ENCODE measurements at places on chromosomes 1 and 21. TPM values are rescaled to one million over a fixed set of nuclear protein-coding genes. Genes with fewer than 3 reads are reported as not detected.
A peak's percentile ranks its signal among the peaks of the same experiment; 100 is the strongest.

The ABCA4 gene
- total RNA-seq, result 0.68 TPM

DNA sequence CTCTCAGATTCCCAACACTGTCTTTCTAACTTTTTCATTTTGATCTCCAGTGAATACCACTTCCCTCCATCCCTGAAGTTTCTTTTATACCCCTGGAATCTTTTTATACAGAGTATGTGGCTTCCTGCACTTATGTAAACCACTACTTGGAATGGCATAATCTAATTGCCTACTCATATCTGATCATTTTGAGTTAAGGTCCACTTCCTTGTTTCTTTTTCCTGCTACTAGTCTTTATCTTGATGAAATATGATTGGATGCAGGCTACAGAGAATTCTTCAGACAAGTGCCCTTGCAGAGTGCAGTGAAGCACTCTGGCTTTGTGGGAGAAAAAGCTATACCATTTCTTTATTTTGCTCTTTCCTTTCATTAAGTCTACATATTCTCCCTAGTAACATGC lies 325.3 kb upstream of the ADAMTS5 start:
- DNase-seq, result no peak

GRCh38 chr1:181128592-181129497 lies 40.3 kb downstream of the IER5 start:
- peak; percentile 42 for DNase-seq

DNA sequence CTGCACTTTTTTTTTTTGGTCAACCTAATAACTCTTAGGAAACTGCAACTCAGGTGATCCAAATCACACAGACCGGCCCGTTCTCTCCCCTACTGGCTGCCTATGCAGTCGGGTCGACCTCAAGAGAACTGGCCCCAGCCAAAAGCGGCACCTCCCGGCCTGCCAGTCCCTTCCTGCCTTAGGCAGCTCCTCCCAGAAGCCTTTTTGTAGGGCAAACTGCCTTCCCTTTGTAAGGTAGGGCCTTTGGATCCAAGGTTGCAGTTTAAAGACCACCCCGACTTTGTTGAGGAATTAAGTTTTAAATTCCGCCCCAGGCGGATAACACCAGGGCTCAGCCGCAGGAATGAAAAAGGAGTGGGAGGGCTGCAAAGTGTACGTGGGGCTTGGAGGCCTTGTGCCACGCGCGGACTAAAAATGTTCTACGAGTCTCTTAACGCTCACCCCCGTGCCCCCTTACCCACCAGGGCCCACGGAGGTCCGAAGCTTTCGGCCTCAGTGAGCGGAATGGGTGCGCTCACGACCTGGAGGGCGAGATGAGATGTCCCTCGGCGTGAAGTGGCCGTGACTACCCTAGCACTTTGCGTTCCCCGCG lies 642 bp upstream of the ST3GAL3 start:
- peak; percentile 31 for DNase-seq

DNA sequence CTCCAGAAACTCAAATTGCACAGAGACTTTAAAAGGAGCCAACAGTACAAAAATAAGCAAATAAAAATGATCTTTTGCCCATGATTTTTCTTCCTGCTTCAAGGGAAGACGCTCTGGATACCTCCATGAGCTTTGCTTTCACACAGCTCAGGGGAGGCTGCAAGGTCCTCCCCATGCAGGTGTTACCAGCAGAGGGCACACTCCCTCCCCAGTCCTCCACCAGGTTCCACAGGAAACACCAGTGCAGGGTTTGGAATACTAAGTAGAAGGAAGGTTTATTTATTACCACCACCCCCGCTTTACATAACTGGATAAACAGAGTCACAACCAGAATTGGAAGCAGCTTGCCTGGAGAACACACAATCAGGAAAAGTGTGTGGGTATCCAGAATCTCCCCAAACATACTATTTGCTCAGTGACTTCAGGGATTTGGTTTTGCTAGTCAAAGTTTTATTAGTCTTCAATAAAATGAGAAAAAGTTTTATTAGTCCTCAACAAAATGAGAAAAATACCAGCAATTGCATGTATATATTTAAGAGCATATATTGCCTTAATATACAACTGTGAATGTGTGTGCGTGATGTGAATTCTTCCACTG lies 37.3 kb downstream of the HSD3B1 start:
- no peak for DNase-seq

The PLA2G2F gene
- not detected for total RNA-seq

The PPIAL4G gene
- not detected for total RNA-seq

DNA sequence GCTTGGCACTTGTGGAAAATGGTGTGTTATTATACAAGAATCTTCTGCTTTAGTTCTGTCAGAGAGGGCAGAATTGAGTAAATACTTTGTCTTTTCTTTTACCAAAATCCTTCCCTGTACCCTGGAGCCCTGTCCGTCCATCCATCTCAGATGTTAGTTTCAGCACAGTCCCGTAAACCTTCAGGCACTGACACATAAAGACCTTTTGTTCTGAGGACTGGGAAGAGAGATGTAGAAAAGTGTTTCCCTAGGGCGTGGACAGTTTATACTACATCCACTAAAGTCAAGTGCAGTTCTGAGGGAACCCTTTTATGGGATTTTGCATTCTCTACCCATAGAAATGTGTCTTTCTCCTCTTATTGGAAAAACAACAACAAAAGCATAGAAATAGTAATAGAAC lies 162.4 kb downstream of the PDE4B start:
- DNase-seq, result no peak

- DNase-seq, result peak; percentile 71
Observed at GRCh38 chr1:48823168-48823567, 46.5 kb upstream of the BEND5 start.

DNA sequence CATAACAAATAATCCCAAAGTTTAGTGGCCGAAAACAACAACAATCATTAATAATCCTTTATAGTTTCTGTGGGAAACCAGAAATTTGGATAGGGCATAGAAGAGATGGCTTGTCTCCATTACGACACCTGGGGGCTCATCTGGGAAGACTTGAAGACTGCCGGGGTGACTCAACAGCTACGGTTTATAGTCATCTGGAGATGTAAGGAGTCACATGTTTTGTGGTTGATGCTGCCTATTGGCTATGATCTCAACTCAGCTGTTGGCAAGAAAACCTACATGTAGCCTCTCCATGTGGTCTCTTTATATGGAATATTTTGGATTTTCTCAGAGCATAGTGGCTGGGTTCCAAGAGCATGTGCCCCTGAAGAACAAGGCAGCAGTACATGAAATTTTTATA lies 29.3 kb upstream of the TSPAN2 start:
- no peak for DNase-seq

DNA sequence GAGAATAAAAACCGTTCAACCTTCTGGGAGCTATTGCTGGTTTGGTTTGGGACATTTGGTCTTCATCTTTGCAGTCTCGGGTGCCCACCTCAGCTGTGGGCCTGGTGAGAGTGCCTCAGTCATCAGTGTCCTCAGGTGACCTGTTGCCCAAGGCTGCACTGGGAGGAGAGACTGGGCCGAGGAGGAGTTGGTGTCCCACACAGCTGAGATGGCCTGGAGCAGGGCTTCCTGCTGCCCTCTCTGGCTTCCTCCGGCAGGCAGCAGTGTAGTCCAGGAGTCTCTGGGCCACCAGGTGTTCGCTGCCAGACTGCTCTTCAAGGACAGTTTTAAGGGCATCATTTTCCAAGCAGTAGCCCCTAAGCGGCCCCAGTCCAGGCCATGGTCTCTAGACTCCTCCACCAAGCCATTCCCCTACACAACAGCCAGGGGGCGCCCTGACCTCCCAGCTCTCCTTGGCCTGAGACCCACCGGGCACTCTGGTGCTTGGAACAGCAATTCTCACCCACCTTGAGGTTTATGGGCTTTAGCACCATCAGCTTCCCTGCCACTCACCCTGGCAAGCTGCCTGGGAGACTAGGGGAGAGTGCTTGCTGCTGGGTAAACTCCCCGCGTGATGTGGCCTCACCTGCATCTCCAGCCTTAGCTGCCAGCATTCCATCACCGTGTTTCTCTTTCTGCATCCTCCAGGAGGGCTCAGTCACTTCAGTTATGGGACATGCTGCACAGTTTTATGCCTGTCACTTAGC lies 9.1 kb upstream of the SYTL1 start:
- DNase-seq, result no peak

DNA sequence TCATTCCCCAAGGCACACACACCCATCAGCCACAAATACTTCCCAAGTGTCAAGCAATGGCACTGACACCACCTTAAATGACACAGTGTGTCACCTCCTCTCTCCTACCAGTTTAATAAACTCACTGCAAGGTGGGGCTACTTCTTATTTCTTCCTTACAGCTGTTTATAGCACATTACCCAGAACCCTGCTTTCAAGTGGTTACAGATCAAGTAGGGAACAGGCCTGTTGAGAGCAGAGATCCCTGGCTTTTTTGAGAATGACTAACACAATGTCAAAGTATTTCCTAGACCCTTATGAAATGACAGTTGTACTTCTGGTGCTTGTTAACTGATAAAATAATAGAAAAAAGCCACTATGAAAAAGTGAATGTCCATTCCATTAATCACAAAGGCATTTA lies 19.8 kb downstream of the ZBTB17 start:
- no peak for DNase-seq

The SDE2 gene
- 7.5 TPM for total RNA-seq

The SPRR1B gene
- not detected for total RNA-seq

DNA sequence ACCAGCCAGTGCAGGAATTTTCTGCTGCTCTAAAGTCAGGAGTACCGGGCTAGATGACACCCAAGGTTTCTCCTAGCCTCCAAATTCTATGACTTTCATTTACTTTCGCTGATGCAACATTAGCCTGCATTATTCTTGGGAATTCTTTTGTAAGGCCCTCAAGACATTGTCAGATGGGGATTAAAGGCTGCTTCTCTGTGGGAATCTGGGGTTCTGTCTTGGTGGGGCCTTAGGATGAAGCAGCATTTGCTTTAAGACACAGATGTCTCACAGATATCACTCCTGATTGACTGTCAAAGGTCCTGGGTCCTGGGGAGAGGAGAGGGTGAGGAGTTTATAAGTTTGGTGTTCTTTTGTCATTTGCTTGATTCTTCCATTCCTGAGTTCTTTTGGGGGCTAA lies 11.6 kb downstream of the PKP1 start:
- DNase-seq, result no peak

GRCh38 chr21:30426731-30427130 lies 1.0 kb upstream of the KRTAP13-3 start:
- DNase-seq, result no peak

The PKLR gene
- 27.0 TPM for total RNA-seq

The PROK1 gene
- not detected for total RNA-seq

GRCh38 chr1:202578001-202578504 lies 132.2 kb downstream of the SYT2 start:
- DNase-seq, result no peak

DNA sequence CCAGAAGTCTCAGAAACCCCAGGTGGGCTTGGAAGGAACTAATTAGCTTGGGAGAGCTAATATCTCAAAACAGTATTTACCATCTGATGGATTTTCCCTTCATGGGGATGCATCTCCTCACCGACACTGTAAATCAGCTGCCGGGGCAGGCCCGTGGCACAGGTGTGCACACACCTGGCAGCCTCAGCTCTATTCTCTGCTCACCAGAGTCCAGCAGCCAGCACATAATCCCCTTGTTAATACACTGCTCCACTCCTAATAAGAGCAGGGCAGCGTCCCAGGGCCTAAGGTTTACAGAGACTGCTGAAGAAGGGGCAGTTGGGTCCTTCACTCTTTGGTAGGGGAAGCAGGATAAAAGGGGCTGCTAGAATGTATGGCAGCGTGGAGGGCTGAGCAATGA lies 200.0 kb downstream of the TOMM20 start:
- no peak for DNase-seq

GRCh38 chr1:183353597-183353996 lies 64.6 kb downstream of the NMNAT2 start:
- DNase-seq, result no peak

DNA sequence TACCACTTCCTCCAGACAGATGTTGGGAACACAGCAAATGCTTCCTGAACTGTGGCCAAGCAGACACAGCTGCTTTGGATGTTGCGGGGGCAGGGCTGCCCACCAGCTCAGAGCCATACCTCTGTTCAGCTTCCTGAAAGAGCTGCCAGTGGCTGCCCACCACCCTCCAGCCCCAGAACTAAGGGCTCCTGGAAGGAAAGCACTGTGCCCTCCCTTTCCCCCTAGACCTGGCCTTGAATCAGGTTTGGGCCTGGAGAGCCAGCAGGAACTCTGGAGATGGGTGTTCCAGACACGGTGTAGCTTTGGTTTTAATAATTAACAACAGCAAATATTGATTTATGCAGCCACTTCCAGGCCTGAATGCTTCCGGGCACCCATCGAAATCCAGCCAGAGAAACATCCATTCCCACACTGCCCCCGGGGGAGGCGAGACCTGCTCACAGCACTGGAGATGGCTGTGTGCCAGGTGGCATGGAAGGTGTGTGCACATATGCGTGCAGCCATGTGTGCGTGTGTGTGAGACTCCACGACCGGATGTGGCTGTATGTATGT lies 45.7 kb downstream of the RAP1GAP start:
- DNase-seq, result peak; percentile 92

DNA sequence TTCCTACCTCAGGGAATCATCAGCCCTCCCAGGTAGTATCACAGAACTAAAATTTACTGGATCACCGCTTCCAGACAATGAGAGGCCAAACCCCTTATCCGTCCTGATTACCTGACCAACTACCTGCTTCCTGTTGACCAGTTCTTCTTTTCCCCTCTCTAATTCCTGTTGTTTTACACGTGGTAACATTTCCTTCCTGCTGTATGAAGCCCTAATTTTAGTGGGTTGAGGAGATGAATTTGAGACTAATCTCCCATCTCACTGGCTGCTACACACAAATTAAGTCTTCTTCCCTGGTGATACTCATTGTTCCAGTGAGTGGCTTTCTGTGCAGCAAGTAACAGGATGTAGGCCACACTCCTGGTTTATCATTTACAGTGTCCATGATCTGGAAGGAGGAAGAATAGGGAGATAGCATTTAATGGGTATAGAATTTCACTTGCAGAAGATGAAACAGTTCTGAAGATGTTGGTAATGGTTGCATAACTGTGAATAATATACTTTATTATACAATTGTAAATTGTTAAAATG lies 2112.9 kb downstream of the NCAM2 start:
- no peak for DNase-seq

The PIP5K1A gene
- 22.1 TPM for total RNA-seq
